ENCODE measurements at places on chromosomes 1 and 21.

GRCh38 chr1:91712981-91713841 lies 172.7 kb downstream of the TGFBR3 start:
- DNase-seq, result no peak

- DNase-seq, result peak; percentile 48
These were observed at the start of gene AIM2 for GRCh38 chr1:159076438-159077119. AIM2 (minus strand) TSS chr1:159076766; CDS start chr1:159073499, 3,267 bp downstream.

DNA sequence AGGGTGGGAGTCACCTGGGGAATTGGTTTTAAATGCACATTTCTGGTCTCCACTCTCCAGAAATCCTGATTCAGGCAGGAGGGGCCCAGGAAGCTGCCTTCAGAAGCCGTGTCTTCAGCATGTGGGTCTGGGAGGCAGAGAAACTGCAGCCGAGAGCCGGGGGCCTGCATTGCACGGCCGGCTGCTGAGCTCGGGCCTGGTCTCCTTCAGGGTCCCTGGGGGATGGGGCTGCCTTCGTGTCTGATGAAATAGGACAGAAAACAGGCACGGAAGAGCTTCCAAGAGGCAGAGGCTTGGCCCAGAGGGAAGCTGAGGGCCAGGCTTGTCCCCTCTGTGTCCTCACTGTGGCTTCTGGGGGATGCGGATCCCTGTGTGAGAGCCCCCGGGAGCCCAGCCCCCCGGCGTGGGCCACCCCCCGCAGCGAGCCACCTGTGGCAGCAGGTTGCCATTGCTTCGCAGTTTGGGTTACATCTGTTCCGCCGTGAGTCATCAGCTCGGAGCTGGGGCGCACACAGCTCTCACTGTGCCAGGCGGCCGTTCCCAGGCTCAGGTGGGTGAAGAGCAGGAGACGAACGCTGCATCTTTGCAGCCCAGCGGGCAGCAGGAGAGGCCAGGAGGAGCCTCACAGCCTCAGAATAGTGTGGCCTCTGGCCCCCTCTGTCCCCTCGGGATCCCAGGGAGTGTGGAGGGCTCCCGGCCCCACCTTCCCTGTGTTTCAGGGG lies 72.4 kb downstream of the AJAP1 start:
- DNase-seq, result no peak

DNA sequence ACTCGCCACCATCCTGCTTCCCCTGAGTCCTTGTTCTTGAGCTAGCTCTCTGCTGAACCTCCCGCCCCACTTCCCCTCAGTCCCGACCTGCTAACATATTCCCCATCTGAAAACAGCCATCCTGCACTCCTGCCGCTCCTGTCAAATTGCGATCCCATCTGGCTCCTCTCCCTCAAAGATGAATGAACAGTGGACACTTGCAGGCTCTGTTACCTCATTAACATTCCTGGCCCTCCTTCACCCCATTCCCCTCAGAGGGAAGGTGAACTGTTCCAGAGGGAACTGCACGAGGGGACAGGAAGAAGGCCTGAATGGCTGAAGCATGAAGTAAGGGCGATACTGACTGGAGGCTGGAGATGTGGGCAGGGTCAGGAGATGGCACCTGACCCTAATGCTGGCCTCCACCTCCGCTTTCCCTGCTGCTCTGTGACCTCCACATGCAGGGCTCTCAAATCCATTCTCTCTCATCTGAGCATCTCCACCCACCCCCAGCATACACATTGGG lies 7.4 kb upstream of the CELSR2 start:
- no peak for DNase-seq

GRCh38 chr1:198747127-198747526 lies 108.3 kb downstream of the PTPRC start:
- no peak for DNase-seq

DNA sequence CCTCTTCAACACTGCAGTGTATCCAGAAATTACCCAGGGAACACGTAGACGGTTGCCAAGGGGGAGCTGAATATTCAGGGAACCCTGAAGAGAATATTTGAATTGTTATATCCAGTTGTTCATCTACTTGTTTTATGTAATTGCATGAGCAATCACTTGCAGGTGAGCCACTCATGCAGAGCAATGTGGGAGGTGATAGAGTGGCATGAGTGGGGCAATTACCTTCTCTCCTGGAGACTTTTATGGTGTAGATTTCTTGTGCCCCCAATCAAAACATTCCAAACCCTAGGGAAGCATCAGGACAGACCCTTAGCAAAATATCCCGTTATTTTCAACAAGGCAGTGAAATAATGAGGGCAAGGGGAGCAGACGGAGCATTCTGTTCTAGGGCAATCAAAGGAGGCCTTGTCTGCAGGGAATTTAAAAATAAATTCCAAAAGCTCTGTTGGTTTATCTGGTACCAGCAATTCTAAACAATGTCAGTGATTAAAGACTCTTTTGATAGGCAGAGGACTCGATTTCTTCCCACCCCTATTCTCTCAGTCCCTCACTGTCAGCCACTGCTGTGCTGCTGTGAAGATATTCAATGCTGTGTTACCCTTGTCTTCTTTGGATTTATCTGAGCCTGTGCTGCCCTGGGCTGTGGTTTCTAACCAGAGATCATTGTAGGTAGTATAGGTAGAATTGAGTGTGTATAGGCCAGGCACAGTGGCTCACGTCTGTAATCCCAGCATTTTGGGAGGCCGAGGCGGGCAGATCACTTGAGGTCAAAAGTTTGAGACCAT lies 180.2 kb upstream of the MAP1LC3C start:
- no peak for DNase-seq

DNA sequence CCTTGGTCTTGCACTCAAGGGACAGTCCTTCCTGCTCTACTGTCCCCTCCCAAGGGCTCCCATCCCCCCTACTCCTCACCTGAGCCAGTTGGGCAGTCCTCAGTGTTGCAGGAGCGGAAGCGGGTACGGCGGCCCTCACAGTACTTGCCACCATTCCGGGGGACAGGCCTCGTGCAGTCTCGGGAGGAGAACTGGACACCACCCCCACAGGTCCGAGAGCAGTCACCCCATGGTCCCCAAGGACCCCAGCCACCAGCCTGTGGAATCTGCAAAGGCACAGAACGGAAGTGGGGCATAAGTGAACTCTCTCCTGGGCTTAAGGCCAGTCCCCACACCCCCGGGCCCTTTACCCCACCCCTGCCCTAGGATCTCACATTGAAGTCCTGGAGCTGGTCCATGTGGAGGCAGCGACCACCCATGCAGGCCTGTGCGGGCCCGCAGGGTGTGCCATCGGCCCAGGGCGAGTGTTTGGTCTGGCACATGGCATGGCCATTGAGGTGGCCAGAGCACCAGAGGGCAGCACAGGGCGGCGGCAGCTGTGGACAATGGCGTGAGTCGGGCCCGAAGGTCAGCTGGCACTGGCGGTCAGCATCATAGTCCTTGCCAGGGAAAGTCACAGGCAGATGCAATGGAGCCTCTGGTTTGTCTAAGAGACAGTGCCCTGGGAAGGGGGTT lies 5.2 kb downstream of the ADAMTS4 start:
- no peak for DNase-seq

- DNase-seq, result no peak
These were observed 5.7 kb downstream of the C1orf210 start for GRCh38 chr1:43279666-43280065.

DNA sequence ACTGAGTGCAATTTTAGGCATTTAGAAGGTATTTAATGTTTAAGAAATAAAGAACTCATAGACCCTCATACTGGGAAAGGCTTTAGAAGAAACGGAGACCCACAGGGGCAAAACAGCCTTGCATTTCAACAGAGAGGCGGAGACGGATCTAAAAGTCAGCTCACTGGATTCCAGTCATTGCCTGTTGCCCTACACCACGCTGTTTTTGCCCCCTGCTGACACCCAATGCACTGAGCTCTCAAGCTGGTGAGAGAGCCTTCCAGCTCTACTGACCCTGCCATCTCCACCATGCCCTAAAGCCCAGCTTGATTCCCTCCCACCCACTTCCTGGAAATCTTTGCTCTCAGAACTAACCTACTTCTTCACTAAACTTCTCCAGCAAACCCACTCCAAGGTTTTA lies 7.2 kb upstream of the TRAF3IP3 start:
- no peak for DNase-seq

DNA sequence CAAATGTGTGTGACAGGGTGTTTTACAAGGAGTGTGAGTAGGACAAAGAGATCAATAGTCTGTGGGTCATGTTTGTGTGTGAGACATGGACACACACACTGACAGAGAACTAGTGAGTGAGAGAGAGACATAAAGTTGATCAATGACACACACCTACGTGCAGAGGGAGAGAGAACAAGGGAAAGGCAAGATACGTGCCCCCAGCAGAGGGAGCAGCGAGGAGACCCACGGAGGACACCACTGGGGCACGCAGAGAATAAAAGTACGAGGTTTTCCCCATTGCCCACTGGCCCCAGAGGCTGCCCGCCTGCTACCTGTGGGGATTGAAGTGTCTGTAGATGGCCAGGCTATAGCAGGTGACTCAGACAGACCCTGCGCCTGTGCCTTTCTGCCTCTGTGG lies 130.2 kb upstream of the CSF3R start:
- DNase-seq, result no peak

- DNase-seq, result no peak
These were observed 30.3 kb downstream of the YARS1 start for GRCh38 chr1:32786856-32787255.

DNA sequence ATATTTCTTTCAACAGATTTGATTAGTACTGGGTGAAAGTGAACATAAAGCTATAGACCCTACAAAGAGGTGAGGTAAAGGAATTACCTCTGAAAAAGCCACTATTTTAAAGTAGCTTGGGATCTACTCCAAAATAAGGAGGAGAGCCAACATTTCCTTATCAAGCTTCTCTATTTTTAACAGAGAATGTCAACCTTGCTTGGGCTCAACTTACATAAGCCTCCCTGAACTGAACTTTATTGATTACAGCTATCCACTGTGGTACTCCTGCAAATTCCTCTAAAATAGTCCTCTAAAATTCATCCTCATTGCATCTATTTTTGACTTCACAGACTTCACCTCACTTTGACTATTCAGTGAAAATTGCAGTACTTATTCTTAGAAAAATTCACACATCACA lies 10.3 kb downstream of the ZNHIT6 start:
- no peak for DNase-seq

DNA sequence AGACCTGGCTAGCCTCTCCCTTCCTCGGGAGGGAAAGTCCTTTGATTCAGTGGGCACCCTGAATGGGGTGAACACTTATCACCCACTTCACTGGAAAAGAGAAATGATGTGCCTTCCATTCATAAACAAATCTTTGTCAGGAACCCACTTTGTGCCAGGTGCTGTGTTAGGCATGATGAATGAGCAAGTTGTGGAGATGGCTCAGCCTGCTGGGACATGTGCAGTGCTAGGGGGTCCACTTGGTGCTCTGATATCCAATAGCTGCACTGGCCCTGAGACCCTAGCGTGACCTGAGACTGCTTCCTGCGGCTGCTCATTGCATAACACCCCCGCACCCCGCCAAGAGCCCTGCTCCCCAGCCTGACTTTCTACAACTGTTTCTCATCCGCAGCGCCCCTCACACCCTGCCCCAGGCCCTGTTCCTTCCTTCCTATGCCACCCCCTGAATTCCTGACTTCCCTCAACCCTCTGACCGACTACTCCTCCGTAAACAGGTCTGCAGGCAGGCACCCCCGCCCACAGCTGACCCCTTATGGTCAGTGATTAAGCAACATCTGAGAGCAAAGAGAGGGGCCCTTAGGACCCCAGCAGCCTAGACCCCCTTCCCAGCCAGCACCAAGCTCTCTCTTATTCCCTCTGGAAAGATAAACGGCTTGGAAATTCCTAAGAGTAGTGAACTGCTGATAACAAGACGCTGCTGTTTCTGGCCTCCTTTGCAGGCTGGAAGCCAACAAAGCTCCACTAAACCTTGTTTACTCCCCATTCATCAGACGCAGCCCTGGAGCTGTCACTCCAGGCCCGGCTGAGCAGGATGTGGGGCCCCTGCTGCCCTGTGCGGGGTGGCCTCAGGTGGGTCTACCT lies 12.9 kb downstream of the CSRP1 start:
- DNase-seq, result no peak

DNA sequence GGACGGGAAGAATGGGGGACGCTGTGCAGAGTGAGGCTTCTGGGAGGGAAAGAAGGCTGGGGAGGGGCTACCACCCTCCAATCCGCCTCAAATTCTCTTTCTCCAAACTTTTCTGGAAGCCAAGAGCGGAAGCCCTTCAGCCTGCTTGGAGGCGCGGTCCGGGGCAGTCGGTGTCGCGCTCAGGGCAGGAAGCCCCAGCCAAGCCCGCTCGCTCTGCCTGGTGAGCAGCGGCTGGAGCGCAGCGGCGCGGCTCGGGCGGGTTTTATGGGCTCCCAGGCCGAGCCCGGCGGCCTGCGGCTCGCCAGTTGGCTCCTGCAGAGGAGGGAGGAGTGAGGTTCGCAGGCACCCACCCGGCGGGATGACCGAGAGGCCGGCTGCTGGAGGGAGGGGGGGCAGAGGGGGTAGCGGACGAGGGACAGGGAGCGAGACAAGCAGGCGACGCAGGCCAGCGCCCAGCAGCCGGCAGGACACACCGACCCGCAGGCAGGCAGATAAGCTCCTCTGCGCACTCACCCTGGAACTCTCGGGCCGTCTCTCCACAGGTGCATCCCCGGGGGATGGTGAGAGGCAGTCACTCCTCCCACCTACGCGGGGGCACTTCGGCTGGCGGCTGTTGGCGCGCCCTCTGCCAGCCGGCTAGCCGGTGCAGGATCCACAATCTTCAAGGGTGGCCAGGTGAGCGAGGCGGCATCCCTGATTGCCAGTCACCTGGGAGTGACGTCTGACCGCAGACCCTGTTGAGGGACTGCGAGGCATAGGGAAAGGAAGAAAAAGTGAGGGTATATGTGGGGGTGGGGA lies at the start of gene AVPR1B:
AVPR1B (minus strand) TSS at position 238 of the 798 bp plus-strand sequence. CDS start 498 bp downstream, outside the sequence.
- DNase-seq, result no peak

DNA sequence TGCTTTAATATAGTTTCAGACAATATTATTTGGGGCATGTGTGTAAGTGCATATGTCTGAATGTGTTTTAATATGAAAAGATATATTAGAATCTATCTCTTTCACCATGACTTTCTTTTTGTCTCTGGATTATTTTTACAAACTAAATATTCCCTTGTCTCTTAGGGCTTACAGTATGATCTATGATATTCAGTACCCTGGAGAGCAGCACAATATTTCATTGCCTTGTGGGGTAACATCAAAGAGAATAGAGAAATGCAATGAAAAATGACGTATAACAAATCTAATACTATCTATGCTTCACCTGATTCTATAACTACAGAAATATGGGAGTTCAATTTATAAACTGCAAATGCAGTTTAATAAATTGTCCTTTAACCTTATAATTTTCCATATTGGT lies 2084.5 kb downstream of the MRPL39 start:
- DNase-seq, result no peak

GRCh38 chr1:245483247-245483646 lies 328.5 kb downstream of the KIF26B start:
- DNase-seq, result no peak
